ENCODE measurements at places on chromosomes 12 and 14.

DNA sequence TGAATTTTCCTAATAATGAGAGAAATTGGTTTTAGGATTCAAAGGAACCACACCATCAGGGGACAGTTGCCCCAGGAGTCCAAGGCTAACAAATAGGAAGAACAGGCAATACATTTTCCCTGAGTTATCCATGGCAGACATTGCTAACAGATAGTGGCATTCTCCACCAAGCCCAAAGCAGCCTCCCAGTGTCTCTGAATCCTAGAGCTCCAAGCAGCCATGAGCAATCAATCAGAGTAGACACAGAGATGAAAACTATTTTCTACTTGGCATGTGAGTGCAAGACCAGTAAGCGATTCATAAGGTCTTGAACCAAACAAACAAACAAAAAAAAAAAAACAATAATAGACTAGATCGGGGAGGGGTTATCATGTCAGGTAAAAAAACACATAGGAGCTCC, 515.7 kb downstream of the MED13L start:
- no peak for DNase-seq

GRCh38 chr12:27342536-27342935, 9.9 kb downstream of the BMAL2 start:
- no peak for DNase-seq

GRCh38 chr12:4483885-4484823, 38.5 kb upstream of the FGF6 start:
- DNase-seq: no peak

- DNase-seq: no peak
Observed at GRCh38 chr14:57495416-57495815, 1.8 kb upstream of the CCDC198 start.

DNA sequence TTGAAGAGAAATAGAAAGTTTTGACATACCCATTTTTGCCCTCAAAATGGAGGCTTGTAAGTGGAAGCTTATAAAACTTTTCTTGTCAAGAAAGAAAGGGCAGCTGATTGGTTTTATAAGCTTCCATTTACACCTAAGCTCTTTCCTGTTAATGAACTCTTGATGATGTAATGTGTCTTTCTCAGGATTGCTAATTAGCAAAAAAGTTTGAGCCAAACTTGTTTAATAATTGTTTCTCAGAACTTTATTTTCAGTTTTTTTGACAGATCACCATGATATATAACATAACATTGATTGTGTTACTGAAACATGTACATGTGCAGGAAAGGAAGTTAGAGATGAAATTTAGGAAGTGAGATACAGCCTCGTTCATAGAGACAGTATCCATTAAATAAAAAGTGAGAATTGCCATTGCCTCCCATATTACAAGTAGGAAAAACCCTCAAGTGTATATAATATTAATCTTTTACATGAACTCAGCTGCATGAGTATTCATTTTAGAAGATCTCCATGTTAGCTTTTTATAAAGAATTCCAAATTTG, 26.8 kb downstream of the RIC8B start:
- no peak for DNase-seq

DNA sequence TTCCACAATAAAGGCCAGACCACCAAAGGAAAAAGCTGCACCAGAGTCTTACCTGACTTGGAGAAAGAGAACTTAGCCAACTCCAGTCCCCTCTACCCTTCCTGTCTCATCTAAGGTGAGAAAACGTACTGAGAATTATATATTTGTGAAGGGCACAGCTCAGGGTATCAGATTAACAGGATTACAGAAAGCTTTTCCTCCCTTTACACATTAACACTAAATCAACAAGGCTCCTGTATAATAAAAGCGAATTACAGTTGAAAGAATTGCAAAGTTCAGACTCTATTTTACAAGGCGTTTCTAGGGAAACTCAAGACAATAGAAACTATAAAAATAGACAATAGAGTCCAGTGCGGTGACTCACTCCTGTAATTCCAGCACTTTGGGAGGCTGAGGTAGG, 82.7 kb upstream of the RPL10L start:
- no peak for DNase-seq

DNA sequence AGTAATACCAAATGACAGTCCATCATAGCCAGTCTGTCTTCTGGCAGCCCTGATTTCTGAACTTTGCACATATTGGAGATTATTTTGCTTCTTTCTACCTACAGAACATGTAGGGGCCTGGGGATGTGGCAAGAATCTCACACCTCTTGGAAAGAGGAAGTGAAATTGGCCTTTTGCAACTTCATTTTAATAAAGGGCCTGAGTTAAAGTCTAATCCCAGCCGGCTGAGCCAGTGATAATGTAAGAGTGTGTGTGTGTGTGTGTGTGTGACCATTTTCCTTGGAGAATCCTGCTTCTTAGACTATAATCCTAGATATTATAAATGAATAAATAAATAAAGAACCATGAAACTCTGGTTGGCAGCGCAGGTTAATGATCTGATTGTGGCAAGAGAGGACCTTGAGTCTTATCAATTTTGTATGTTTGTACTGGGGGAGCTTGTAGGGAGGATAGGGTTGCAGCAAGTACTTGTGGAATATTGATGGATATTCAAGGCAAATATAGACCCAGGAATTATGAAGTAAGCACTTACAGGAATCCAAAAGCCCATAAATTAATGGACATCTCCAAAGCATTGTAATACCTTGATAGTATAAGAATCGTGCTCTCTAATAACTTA, 233.2 kb upstream of the AMIGO2 start:
- DNase-seq: no peak

DNA sequence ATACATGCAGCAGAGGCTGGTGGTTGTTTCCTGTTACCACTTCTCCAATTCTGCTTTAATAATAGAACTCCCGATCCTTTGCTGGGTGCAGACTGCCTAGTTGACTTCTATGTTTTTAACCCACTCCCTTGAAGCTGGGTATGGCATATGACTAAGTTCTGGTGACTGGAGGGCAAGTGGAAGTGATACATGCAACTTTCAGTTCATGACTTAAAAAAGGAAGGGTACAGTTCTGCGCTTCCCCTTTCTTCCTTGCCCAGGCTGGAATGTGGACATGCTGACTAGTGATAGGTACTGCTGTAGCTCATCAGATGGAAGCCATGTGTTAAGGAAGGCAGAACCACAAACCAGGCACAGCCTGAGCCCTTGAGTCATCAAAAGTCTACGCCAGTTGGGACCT, 2.4 kb upstream of the A2M start:
- DNase-seq: no peak

- no peak for DNase-seq
Observed at GRCh38 chr14:105476831-105477659, 2.4 kb downstream of the CRIP2 start.

DNA sequence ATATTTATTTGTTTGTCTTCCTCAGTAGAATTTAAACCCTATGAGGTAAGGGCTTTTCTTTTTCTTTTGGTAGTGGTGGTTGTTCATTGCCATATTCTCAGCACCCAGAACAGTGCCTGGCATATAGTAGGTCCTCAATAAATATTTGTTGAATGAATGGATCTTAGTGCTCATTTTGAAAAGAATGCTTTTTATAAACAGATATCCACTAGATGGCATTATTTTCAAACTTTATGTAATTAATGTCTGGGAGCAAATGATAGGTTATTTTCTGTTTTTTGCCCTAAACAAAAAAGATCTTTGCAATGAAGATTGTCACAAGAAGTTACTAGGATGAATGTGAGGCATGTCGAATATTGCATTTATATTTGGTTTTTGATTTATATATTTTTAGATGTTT, 64.1 kb downstream of the RAD51B start:
- DNase-seq: no peak

GRCh38 chr14:22305607-22306006, 283.4 kb downstream of the DAD1 start:
- DNase-seq: no peak

DNA sequence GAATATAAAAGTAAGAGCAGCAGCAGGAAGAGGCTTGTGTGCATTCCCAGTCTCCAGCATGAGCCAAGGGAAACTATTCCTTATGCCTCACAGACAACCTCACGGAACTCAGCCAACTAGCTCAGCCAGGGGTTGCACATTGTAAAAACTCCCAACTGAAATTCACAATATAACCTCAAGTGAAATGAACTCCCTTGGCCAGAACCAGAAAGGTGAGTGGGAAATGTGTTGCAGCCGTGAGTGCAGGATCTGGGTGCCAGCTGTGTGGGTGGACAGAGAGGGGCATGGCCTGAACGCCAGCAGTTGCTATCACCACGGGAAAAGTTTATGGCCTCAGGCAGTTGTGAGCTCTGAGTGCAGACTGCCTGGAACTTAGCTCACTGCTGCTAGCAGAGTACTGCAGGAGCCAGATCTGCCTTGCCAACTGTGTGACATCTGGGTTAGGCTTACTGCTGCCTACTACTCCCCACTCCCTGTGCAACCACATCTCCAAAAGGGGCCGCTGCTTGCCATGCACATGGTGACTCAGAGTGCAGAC, 2.3 kb upstream of the CLEC1A start:
- peak; percentile 76 for DNase-seq

GRCh38 chr14:39154594-39155189, 15.4 kb downstream of the TRAPPC6B start:
- DNase-seq: no peak

DNA sequence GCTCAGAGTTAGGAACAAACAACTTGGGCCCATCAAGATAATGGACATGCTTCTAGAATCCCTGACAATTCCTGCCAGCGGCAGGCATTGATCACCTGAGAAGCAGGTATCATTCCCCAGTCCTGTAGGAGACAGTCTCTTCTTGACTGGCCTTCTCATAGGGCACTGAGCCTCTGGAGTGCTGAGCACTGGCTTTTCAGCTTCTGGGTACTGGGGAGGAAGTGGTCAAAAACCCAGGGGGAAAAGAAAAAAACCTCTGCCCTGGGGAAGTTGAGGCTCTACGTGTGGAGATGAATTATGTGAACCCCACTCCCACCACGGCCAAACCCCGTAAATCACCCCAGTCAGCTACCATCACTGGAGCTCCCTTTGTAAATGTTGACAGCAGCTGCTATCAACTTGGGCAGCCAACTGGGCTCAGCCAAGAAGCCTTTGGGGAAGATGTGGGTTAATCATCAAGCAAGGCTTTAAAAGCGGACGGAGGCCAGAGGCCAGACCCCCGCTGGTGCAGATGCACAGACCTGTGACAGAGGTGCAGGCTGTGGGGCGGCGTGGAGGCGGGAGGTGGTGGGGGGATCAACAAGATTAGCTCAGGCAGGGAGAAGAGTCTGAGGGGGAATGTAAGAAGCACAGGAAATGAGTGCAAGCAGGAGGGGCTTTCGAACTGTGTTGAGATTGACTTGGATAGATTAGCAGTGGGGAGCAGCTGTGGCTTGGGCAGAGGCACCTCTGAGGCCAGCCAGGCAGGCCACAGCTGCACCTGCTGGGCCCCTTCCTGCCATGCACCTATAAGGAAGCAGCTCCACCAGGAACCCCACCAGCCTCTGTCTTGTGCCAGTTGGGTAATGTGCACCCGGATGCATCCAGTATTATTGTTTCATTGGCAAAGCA, 105.4 kb upstream of the HIF1A start:
- no peak for DNase-seq

GRCh38 chr12:87305481-87305880, 723.7 kb downstream of the C12orf50 start:
- no peak for DNase-seq

DNA sequence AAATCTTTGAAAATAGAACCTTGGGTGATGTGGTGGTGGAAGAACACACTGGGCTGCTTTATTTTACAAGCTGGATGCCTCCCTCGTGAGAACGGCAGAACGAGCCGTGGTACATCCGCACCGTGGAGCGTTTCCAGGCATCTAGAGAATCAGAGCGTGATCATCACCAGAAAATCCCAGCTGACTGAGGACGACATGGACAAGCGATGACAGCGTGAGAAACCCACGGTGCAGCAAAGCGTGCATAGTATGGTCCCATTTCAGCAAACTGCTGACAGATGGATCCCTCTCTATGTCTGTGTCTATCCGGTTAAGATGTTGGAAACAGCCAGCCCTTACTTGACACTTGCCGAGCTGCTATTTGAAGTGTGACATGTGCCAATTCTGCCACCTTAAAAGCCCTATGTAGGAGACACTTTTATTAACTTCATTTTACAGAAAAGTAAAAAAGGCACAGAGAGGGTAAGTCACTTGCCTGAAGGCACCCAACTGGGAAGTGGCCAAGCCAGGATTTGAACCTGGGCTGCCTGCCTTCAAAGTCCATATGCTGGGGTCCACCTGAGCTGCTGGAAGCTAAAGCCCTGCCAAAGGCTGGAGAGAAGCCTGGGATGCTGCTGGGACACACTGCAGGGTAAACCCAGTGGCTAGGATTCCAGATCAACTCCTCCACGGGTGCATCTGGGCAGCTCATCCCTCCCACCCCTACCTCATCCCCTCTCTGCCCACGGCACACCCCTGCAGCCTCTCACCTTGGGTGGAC, 14.9 kb downstream of the SCARB1 start:
- DNase-seq: no peak

DNA sequence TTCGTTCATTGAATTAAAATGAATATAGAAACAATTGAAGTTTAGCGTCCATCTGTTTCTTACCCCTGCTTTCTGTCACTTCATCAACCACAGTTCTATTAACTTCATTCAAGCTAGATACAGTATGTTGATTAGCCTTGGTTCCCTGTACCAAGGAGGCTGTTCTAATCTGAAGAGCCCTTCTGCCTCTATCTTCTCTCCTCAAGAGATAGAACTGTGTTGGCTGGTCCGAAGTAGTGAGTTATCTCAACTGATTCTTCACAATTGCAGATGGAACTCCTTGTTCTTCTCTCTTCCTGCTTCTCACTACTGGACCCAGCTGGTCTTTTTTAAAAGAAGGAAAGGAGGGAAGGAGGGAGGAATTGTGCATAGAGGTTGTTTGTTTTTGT, 82.1 kb upstream of the TRAF3 start:
- no peak for DNase-seq

- peak; percentile 50 for DNase-seq
Observed at GRCh38 chr12:94941440-94941862, 62.0 kb downstream of the NDUFA12 start.

DNA sequence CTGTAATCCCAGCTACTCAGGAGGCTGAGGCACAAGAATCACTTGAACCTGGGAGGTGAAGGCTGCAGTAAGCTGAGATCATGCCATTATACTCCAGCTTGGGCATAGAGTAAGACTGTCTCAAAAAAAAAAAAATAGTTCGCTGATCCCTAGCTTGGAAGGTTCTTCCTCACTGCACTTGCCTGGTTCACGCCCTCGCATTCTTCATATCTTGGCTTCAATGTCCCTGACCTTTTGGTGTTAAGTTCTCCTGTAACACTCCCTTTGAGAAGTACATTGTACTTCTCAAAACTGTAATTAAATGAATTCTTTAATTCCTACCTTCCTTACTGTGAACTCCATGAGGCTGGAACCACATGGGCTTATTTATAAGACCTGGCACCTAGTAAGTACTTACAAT, 16.5 kb upstream of the TPCN1 start:
- no peak for DNase-seq

DNA sequence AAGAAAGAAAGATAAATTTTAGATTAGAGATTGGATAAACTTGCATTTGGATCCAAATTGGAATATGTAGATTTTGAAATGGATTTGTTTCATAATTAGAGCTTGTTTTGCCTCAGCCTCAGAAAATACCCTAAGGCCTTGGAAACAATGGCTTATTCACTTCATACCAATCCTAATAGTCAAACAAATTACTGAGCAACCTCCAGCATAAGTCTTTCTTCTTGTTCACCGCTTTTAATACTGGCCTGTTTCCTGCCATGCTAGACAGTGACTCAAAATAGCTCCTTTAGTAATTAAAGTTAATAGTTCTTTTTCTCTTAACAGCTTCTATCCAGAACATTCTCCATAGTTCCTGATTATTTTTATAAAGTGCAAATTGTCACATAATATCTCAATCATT, 110.9 kb upstream of the DNM1L start:
- DNase-seq: no peak

- DNase-seq: no peak
Observed at GRCh38 chr14:53591816-53592215, 364.8 kb downstream of the BMP4 start.

Measured in left hindlimb (tissue), 1 donor.